ENCODE measurements at places on chromosomes 6 and 20.

- DNase-seq, result no peak
Measured at GRCh38 chr6:3561725-3562124, 104.9 kb upstream of the SLC22A23 start.

DNA sequence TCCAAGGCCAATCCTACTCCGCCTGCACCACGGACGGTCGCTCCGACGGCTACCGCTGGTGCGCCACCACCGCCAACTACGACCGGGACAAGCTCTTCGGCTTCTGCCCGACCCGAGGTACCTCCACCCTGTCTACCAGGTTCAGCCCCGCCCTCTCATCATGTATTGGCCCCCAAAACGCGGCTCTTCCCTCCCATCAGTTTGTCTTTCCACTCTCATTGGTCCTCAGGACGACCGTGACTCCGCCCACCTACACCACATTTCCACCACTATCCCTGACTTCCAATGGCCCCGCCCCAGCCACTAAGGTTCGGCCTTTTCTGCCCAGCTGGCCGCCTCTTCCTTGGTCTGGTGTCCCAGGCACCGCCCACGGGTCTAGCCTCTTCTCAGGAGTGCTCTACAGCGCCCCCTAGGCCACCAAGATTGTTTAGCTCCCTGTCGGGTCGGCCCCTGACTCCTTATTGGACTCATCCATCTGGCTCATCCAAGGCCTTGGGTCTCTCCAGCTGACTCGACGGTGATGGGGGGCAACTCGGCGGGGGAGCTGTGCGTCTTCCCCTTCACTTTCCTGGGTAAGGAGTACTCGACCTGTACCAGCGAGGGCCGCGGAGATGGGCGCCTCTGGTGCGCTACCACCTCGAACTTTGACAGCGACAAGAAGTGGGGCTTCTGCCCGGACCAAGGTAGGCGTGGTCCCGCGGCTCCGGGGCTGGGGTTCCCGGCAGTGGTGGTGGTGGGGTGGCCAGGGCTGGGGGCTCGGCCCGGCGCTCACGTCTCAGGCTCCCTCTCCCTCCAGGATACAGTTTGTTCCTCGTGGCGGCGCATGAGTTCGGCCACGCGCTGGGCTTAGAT, 3.1 kb downstream of the MMP9 start:
- DNase-seq, result peak; percentile 76

DNA sequence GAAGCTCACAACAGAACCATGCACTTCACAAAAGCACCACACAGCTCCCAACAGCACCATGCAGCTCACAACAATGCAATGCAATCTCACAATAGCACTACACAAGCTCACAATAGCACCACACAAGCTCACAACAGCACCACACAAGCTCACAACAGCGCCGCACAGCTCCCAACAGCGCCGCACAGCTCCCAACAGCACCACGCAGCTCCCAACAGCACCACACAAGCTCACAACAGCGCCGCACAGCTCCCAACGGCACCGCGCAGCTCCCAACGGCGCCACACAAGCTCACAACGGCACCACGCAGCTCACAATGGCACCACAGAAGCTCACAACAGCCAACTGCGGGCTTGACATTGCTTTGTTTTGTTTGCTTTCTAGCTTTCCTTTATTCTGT, 198.1 kb downstream of the DLL1 start:
- DNase-seq, result peak; percentile 19

GRCh38 chr6:6328451-6328850, 8.0 kb upstream of the F13A1 start:
- no peak for DNase-seq

GRCh38 chr6:159650314-159650713, 42.7 kb downstream of the SOD2 start:
- DNase-seq, result no peak

DNA sequence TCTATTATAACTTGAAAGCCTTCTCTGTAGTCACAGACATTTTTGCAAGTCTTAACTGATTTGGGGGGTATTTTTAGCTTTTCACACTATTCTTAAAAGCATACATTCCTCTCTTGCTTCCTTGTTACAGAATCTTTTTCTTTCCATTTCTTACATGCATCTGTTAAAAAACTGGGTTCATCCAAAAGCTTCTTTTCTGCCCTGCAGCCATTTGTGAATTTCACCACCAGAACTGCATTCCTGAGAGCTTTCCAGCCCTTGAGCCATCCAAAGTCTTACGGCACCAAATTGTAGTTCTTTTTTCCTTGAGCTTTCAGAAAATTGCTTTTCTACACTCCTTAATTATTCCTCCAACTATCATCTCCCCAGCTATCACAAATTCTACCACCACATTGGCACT, 19.7 kb upstream of the GSTA4 start:
- DNase-seq, result no peak

- DNase-seq, result no peak
Measured at GRCh38 chr6:52087498-52087999, at the start of gene PKHD1. Gene PKHD1, minus strand, starts transcription at chr6:52087613. Its CDS starts 2,680 bp downstream, at chr6:52084933.

DNA sequence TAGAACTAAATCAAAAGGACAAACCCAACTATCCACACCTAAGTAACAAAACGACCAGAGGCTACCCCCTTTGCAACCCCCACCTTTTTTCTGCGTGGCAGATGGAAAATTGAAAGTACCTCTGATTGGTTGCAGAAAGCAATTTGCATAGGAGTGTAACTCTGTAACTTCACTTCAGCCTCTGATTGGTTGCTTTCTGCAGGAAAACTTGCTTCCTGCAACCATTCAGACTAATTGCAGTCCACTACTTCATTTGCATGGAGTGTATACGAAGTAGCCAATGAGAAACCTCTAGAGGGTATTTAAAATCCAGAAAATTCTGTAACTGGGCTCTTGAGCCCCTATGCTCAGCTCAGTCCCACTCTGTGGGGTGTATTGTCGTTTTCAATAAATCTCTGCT, 129.1 kb upstream of the OLIG3 start:
- no peak for DNase-seq

DNA sequence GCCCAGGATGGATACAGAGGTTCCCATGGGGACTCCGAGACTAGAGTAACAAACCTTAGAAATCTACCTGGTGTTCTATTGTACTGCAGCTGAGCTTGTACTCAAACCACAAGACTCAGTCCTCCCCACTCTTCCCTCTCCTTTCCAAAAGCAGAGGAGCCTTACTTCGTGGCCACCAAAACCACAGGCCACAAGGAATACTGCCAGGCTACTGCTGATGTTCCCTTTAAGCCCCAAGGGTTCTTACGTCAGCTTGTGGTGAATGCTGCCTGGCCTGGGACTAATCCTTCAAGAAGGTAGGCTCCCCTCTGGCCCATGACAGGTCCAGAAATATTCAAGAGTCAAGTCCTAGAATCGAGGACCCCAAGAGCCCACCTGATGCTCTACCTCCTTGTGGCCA, 10.5 kb upstream of the DEFB128 start:
- DNase-seq, result no peak

GRCh38 chr20:56428881-56429280, 16.8 kb downstream of the CASS4 start:
- DNase-seq, result no peak

DNA sequence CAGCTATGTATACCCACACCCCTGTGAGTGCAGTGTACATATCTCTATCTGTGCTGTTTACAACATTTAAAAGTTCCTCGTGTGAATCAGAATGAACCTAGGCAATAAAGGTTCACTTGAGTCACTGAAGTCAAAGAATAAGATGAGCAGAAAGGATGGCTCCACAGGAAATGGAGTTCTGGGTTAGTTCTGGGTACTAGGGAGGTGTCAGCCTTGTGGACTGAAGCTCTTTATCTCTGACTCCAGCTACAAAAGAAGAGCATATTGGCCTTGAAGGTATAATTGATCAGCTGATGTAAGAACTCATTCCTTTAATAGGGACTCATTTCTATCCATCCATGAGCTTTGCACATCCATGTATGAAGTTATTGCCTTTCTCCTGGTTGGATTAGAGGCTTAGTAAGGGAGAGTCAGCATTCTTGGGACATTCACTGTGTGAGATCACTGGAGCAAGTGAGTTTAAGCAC, 73.9 kb upstream of the BACH2 start:
- no peak for DNase-seq

DNA sequence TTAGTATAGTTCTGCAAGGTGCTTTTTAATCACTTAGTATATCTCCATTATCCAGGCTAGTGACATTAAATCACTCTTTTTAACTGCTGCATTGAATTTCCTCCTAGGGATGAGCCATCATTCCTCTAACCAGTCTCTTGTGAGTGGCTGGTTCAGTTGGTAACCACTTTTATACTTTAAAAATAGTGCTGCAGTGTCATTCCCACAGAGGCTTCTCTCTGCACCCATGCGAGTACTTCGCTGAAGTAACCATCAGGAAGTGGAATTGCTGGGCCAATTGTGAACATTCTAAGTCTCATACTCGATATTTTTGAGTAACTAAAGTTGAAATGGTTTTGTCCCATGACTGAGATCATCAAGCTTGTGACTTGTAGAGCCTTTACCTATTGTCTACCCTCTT, 2.1 kb downstream of the BTN3A2 start:
- no peak for DNase-seq

GRCh38 chr6:122068291-122068769, 331.1 kb upstream of the HSF2 start:
- no peak for DNase-seq

DNA sequence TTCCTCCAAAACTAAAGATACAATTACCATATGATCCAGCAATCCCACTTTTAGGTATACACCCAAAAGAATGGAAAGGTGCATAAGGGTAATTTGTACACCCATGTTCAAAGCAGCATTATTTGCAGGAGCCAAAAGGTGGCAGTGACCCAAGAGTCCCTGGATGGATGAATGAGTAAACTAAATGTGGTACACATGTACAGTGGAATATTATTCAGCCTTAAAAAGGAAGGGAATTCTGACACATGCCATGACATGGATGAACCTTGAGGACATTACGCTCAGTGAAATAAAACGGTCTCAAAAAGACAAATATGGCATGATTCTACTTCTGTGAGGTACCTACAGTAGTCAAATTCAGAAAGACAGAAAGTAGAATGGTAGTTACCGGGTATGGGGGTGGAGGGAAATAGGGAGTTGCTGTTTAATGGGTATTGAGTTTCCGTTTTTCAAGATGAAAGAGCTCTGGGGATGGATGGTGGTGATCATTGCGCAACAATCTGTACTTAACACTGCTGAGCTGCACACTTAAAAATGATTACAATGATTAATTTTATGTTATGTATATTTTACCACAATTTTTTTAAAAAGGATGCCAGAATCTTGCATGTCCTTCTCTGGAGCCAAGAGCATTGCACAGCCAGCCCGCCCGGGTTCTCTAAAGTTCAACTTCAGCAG, 518.9 kb upstream of the JARID2 start:
- no peak for DNase-seq

GRCh38 chr20:59518881-59519706, 85.2 kb upstream of the PHACTR3 start:
- DNase-seq, result peak; percentile 79

GRCh38 chr6:116528133-116528532, 16.7 kb downstream of the CALHM5 start:
- no peak for DNase-seq

DNA sequence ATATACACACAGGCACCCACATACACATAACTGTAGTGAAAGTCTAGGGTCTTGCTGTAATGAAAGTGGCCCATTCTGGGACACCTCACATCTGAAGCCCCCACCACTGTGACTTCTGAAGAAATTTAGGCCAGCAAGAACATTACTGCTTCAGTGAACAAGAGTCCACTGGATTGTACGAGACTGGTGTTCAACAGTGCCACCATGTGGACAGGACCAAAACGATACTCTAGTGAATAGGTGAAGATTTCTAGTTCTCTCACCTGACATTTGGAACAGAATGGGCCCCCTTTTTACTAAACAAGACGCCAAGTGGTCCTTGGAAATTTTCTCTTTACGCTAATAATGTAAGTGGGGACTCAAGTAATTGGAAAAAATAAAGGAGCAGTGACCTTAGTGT, 156.9 kb downstream of the MAFB start:
- DNase-seq, result no peak

DNA sequence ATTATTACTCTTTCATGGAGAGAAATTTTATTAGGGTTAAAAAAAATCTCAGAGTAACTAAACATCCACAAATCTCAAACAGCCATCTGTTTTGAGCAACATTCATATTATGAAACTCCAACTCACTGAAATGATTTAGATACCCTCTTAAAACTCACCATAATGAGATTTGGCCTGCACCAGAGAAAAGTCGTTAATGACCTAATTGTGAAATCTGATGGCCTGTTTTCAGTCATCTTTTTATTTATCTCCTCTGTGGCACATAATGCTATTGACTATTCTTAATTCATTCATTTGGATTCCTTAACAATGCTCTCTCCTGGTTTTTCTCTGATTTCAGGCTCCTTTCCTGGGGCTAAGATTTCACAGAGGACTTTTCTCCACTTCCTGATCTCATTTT, 192.7 kb downstream of the RNF144B start:
- DNase-seq, result no peak

- no peak for DNase-seq
Measured at GRCh38 chr20:63009988-63010769, 3.4 kb upstream of the BHLHE23 start.

GRCh38 chr6:28078050-28078449, 2.3 kb upstream of the ZNF165 start:
- no peak for DNase-seq

GRCh38 chr6:133248241-133249001, 7.3 kb downstream of the EYA4 start:
- no peak for DNase-seq

GRCh38 chr6:6736791-6737654, 148.5 kb downstream of the LY86 start:
- DNase-seq, result no peak

- no peak for DNase-seq
Measured at GRCh38 chr6:142413111-142413510, 111.3 kb downstream of the ADGRG6 start.

DNA sequence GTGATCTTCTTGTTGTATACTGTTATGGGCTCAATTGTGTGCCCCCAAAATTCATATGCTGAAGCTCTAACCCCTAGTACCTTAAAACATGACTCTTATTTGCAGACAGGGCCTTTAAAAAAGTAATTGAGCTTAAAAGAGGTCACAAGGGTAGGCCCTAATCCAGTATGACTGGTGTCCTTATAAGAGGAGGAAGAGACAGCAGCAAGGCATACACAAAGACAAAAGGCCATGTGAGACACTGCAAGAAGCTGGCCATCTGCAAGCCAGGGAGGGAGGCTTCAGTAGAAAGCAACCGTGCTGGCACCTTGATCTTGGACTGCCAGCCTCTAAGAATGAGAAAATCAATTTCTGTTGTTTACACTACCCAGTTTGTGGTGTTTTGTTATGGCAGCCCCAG, 8.4 kb downstream of the CAGE1 start:
- no peak for DNase-seq

GRCh38 chr6:29739136-29739881, 16.1 kb downstream of the HLA-F start:
- DNase-seq, result peak; percentile 26

GRCh38 chr6:4351520-4352321, 216.3 kb upstream of the ECI2 start:
- DNase-seq, result peak; percentile 98

DNA sequence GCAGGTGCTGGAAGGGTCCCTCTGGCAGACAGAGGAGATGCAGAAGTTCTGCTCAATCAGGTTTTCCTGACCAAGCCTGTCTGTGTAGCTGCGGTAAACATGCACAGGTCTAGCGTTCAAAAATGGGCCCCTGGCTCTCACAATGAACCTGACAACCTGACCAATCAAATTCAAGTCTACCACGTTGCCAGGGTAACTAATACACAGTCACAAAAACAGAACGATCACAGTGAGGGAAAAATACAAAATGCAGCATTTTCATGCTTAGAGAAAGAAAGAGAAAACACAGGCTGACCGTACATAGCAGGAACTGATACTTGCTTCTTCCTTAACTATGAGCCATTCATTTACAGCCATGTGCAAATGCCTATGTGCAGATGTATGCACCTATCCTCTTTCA, 353.1 kb upstream of the TSHZ2 start:
- no peak for DNase-seq

GRCh38 chr20:40778894-40779496, 90.0 kb upstream of the MAFB start:
- DNase-seq, result peak; percentile 28

All from islet precursor cell (in vitro differentiated cells).